ENCODE measurements at places on chromosomes 6 and 20. TPM values are rescaled to one million over a fixed set of nuclear protein-coding genes. Genes with fewer than 3 reads are reported as not detected.

Gene RBPJL
- not detected for total RNA-seq

Gene LPA
- total RNA-seq, result not detected

- DNase-seq, result no peak
Measured at GRCh38 chr20:31823360-31824124, 4.4 kb downstream of the MYLK2 start.

- no peak for DNase-seq
Measured at GRCh38 chr6:36025932-36026327, 1.5 kb upstream of the SLC26A8 start.

DNA sequence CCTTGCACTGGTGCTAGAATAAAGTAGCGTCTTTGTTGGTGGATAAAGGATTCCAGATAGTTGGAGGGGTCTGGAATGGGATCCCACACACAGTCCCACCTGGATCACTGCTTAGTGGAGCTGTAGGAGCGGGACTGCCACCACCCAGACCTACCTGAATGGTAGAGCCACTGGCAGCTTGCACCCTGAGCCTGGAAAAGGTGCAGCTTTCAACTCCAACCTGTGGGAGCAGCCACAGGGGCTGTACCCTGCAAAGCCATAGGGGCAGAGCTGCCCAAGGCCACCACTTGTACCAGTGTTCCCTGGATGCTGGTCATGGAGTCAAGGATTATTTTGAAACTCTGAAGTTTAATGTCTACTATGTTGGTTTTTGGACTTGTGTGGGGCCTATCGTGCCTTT is 26.9 kb downstream of the VTA1 start:
- no peak for DNase-seq

GRCh38 chr6:160000280-160000704 is 31.4 kb downstream of the IGF2R start:
- DNase-seq, result no peak

DNA sequence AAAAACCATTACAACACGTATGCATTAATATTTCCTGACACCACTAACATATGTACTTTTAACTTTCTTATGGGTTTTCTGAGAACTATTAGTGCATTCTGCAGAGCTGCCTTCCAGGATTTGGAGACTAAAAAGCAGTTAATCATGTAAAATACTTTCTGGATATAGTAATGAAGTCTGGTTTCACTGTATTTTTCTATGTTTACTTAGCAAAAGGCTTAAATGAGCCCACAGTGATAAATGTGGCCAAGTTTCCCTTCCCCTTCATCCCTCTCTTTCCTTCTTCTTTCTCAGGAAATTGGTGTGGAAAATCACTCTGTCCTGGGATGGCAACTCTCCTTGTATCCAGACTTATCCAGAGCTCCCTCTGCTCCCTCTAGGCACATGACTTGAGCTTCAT is 29.7 kb upstream of the ENPP1 start:
- DNase-seq, result no peak

DNA sequence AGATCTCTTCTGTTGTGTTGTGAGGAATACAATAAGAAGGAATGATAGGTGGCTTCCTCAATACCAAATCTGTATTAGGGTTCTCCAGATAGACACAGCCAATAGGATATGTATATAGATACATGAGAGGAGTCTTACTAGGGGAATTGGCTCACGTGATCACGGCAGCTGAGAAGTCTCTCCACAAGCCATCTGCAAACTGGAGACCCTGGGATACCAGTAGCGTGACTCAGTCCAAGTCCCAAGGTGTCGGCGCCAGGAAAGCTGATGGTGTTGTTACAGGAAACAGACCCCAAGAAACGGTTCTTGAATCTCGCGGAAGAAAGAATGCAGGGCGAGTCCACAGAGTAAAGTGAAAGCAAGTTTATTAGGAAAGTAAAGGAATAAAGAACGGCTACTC is 61.4 kb downstream of the SYTL3 start:
- no peak for DNase-seq

GRCh38 chr6:113125626-113126025 is 731.5 kb upstream of the MARCKS start:
- DNase-seq, result no peak

- DNase-seq, result no peak
Measured at GRCh38 chr6:118325220-118325860, 222.8 kb upstream of the PLN start.

DNA sequence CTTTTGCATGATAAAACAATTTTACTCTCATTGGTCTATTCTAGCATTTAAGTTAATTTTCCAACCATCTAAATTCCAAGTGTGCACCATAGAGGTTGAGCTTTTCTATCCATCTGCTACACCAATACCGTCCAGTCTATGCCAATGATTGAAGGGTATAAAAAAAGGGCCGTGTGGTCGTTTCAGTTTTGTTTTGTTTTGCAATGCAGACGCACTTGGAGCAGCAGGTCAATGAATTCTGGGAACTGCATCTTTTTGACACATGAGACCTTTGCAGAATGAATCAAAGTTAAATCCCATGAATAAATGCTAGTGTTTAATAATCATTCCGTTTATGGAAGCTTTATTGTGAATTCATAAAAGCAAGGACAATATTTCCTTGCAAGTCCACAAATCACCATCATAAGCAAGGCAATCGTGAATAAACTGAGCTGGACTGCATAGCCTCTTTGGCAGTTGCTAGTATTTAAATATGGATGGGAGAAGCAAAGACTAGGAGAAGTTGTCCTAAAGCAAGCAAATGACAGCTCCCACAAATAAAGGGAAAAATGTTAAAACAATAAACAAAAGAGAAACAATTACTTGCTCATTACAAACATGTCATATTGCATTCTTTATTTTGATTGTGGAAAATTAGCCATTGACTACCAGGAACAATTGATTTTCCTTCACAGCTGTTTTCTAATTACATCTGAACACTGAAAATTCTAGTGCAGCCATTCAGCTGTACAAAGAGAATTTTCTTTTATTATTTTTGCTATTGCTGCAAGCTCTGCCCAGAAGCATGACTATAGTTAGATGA is 649.7 kb upstream of the GJE1 start:
- no peak for DNase-seq

Gene TPBG
- total RNA-seq, result 0.14 TPM

GRCh38 chr6:4208158-4208557 is 72.8 kb upstream of the ECI2 start:
- no peak for DNase-seq

DNA sequence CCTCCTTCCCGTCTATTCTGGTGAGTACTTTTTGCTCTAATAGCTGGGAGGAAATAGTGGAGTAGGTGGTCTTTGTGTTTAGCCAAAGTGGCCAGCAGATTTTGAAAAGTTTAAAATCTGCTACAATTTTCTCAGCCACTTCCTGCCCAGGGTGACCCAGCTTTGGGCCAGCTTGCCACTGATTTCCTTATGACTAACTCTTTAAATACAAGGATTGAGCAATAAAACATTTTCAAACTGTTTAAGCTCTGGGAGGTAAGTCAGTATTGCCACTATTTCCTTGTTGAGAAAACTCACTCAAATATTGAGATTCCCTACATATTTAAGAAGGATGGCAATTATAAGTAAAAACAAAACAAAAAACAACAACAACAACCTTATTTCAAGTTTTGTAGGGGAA is 54.5 kb downstream of the TRMT11 start:
- DNase-seq, result no peak

Gene GCLC
- total RNA-seq, result 14.5 TPM

- no peak for DNase-seq
Measured at GRCh38 chr20:23753589-23753988, 2.9 kb upstream of the CST1 start.

DNA sequence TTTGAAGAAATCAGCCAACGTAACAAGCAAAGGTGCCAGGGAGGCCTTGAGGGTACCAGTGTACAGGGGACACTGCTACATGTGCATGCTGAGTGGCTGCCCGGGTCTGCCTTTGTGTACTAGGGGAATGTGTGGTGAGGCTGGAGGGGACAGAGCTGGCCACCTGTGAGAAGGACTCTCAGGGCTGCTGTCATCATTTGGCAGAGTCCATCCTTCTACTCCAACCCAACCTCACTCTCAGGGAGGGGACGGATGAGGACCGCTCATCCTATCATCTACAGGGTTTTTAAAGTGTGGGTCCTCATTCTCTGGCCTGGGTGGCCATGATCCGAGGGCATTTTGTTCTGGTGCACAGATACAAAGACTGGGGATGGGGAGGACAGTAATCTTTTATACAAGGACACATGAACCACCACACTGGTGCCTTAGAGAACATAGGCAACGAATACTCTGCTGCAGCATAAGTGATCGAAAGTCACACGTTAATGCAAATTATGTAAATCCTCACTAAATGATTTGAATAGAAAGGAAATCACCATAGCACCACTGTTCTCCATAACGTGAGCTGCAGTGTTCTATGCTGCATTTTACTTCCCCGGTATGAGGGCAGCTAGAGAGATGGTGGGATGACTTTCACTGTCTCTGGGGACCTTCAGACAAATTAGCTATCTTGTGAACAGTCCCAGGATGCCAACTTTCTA is 181.4 kb downstream of the GMPR start:
- DNase-seq, result no peak

DNA sequence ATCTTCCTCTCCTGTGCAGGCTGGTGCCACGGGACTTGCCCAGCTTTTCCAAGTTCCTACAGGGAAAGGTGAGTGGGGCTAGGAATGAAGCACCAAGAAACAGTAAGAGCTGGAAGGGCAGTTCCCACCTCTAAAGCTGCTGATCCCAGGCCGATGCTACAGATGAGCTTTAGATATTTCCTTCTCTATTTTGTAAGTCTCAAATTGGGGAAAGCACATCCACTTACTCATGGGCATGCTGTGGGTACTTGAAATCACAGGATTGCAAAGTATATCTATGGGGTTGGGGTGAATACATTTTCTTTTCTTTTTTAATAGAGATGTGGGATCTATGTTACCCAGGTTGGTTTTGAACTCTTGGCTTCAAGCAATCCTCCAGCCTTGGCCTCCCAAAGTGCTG is 3.1 kb downstream of the ZBTB2 start:
- no peak for DNase-seq

DNA sequence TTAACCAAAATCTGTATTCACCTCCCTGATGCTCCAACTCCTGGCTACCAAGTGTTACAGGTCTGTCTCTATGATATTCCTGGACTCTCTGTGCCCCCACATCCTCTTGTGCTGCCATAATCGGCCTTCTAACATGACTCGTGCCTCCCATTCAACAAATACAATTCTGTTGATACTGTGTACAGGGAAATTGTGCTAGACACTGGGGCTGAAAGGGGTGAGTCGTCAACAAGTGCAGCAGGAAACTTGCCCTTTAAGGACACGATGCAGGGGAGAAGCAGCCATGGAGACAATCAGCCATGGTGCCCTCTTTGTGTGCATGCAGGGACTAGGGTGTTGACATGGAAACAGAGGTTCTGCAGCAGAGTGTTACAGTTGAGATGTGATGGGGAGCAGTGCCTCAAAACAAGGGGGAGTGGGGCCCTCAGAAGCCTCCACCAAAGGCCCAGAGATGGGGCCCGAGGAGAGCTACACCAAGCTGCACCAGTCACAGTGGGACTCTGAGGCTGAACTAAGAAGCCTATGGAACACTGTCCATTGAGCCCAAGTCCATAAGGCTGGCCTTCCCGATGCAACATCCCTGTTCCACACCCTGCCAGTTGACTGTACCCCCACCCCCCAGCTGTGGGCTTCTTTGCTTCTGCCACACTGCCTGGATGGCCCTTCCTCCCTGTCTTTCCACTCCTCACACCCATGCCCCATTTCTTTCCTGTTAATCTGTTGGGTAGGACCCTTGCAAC is 3.1 kb downstream of the PCED1A start:
- DNase-seq, result no peak

GRCh38 chr6:73879501-73880293 is 183.7 kb downstream of the CD109 start:
- no peak for DNase-seq

DNA sequence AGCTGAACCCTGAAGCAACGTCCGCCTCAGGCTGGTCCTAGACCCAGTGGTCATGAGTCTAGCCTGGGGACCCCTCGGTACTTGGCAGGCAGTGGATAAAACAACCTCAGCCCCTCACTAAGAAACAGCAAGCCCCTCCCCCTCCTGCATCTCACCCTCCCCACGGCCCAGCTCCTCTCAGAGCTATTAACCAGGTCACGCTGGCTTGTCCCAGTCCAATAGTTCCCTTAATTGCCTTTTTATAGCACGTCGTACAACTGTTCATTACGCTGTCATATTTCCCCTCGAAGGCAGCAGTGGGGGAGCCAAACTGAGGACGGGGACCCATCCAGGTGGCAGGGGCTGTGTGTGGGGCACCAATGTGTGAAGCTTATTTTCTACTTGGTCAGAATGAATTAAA is 8.6 kb upstream of the SLC32A1 start:
- no peak for DNase-seq

Gene DBNDD2
- total RNA-seq, result 22.7 TPM

Gene GSTA3
- not detected for total RNA-seq

Data from activated naive CD4-positive, alpha-beta T cell treated with anti-CD3 and anti-CD28 coated beads, Interleukin-2, amount 50 U/mL, for 72 hours (primary cell).